Caudate nucleus (tissue), 63 donors: ENCODE measurements at places on chromosomes 5 and 9.

DNA sequence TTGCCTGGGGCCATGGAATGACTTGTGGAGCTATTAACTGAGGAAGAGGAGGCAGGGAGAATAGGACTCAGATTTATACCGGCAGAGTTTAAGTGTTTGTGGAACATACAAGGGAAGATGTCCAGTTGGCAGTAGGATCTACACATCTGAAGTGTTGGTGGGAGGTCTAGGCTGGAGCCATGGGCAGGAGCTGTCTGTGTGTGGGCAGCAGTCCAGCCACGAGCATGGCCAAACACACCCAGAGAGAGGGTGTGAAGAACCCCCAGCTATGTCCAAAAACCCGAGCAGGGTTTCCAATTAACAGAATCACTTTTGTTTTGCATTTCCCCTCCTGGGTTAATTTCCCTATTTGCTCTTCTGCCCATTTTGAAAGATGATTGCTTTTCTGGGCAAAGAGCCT lies 393.7 kb downstream of the CDK5RAP2 start:
- no peak for DNase-seq

- DNase-seq, result no peak
Measured at GRCh38 chr9:70574151-70574837, 159.8 kb upstream of the KLF9 start.

DNA sequence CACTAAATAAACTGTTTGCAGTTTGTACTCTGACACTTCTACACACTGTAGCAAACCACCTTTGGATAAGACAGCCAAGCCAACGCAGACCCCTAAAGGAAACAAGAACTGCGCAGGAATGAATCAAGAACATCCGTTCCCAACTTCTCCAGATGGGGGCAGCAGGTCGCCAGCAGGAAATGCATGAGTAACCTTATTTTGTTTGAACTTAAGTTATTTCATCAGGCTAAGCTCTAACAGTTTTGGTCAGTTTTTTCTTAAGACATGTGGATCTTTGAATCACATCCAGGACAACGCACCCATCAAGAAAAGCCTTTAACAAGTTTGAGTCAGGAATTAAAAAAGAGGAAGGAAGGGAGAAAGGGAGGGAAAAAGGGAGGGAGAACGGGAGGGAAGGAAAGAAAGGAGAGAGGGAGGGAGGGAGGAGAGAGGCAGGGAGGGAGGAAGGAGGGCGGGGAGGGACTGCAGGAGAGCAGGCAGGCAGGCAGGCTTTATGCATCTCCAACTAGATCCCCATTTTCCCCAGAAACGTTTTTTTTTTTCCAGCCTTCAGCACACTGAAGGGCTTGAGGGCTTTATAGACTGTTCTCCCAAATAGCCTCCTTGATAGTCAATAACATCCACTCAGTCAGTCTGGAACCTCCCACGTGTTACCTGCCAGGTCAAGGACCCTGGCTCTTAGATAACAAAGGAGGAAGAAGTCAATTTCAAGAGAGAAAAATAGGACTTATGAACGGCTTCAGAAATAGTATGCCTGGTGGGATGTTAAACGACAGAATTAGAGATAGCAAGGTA lies 22.2 kb downstream of the BHMT start:
- no peak for DNase-seq

DNA sequence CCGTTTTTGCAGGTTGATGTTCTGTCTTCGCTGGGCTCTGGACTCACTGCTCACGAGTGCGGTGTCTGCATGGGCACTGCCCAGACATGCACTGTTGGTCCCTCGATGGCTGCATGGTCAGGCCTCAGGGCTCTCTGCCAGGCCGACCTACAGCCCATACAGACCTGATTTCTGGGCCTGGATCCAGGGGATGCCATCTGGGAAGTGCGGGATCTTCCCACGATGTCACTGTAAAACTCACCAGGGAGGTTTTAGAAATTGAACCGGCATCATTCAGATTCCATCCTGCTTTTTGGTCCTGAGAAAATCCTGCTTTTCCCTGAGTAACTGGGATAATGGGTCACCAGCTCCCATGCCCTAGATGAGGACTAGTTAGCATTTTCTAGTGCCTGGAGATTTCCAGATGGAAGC lies 9.1 kb downstream of the S1PR3 start:
- peak; percentile 26 for DNase-seq

DNA sequence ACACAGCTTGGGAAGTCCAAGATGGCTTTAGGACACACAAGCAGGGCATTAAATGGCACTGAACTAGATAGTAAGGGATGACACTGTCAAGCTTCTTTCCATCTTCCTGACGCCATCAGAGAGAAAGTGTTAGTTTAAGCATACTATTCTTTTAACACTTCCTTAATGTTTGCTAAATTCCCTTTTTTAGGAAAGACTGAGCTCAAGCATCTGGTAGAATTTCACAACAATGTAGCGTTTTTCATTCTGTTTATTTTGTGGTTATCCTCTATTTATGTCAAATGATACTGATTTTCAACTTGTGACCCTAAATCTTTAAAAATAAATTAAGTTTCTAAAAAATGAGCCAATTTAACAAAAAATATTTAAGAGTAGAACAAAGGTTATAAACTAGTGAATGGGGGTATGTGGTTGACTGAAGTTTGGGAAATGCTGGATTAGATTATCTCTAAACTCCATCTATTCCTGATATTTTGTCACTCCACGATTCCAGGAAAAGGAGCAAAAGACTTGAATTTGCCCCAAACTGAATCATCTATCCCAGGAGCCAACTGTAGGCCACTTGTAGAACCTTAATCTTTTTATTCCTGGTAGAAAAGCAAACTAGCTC lies 147.4 kb upstream of the KLF9 start:
- DNase-seq, result no peak

DNA sequence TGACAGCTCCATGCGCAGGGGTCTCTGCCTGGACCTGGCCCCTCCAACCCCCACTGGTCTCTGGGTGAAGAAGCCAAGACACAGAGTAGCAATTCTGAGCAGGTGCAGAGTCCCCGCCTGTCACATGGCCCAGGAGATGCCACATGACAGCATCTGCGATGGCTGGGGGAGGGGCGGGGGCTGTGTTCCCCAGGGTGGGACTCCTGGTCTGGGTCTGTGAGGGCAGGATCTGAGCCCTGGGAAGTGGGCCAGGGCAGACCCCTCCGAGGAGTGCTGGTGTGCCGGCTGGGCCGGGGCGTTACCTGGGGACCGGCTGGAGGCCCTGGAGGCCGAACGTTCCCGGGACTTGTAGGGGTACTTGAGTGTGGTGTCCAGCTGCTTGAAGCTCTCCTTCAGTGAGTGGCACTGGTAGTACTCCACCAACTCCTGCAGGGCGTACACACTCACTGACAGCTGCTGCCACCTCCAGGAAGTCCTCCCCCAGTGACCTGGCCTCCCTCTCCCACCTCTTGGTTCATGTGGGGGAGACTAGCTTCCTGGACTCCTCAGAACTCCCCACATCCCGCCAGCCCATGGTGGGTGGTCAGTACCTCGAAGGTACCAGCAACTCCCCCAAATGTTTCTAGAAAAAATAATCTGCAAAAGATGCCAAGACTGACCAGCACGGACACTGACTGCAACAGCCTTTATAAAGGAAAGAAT lies 32.1 kb upstream of the SARDH start:
- no peak for DNase-seq

- peak; percentile 40 for DNase-seq
Measured at GRCh38 chr9:114174876-114175771, 19.8 kb downstream of the COL27A1 start.

- DNase-seq, result no peak
Measured at GRCh38 chr5:143390941-143391340, 12.5 kb downstream of the NR3C1 start.

DNA sequence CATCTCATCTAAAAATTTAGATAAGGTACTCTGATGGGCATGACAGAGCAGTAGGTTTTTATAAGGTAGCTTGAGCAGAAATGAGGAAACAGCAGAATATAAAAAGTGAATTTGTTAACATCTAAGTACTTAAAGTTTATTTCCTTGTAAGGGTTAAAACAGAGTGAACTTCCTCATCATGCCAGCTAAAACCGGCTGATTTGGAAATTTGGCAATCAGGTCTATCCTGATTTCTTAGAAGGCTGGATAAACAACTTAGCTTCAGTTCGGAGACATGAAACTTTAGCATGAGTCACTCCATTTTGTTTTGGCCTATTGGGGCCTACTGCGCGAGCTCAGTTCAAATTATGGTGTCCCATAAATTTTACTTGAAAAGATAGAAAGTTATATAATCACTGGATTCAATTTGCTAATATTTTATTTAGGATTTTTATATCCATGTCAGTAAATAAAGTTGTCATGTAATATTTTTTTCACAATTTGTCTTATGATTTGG lies 241.6 kb upstream of the RORB start:
- no peak for DNase-seq

GRCh38 chr9:15211160-15211814 lies 95.7 kb downstream of the TTC39B start:
- peak; percentile 4 for DNase-seq

GRCh38 chr9:126527109-126527825 lies 86.5 kb upstream of the LMX1B start:
- DNase-seq, result no peak

- DNase-seq, result no peak
Measured at GRCh38 chr9:84834426-84834825, 164.9 kb downstream of the NTRK2 start.

GRCh38 chr5:163915481-163915961 lies 410.1 kb downstream of the MAT2B start:
- DNase-seq, result no peak

DNA sequence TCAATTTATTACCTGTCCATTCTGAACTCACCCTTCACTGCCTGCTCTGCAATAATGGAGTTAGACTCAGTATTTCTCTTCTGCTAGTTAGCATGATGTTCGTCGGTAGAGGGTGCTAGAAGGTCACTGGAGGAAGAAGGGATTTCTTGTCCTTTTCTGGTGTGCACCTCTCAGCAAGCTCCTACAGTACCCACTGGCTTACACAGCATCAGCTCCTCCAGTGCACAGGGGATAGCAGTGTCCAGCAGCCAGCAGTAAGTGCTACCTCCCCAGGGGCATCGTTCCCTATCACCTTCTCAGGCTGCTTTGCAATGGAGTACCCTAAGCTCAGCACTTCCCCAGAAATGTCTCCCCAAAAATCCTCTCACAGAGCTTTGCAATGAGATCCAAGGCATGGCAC lies 45.9 kb upstream of the APC start:
- no peak for DNase-seq

DNA sequence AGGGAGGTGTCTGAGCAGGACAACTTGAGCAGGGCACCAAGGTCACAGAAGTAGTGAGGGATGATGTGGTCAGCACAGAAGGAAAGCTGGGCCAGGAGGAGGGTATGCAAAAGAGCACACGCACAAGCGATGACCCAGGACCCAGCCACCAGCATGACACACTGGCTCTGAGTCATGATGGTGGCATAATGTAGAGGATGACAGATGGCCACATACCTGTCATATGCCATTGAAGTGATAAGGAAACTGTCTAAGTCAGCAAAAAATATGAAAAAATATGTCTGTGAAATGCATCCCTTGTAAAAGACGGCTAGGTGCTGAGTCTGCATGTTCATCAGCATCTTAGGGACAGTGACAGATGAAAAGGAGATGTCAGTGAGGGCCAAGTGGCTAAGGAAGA lies 380 bp downstream of the OR1J1 start:
- DNase-seq, result no peak

GRCh38 chr5:96566833-96567587 lies 95.2 kb upstream of the CAST start:
- no peak for DNase-seq

- DNase-seq, result no peak
Measured at GRCh38 chr5:59799668-59800346, 93.7 kb downstream of the PDE4D start.

DNA sequence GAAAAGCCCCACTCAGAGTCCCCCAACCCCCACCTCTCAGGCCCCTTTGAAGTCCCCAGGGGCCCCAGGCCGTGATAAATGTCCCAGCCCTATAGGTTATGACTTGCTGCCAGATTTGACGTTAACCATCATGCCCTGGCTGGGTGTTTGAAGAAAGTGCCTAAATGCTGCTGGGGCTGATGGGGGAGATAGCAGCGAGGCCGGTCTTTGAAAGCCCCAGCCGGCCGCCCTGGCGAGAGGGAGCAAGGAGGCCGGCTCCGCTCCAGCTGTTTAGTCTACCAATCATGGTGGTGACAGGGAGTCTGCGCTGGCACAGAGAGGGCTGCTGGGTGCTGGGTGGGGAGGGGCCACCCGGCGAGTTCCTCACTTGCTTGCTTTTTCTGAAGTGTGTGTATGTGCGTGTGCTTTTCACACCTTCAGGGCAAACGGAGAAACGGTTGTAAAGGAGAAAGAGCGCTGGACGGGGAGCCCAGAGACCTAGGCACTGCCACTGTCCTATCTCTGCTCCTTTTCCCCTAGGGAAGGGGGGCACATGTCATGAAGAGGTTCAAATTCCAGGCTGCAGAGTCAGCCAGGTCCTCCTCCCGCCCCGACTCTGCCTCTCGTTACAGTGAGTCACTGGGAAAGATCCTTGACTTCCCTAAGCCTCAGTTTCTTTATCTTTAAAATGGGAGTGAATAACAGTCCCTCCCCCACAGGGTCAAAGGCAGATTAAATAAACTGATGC lies 126.1 kb upstream of the HAND1 start:
- no peak for DNase-seq

GRCh38 chr5:163809473-163809872 lies 304.1 kb downstream of the MAT2B start:
- no peak for DNase-seq

GRCh38 chr9:89770531-89771174 lies 165.8 kb downstream of the GADD45G start:
- DNase-seq, result no peak

- DNase-seq, result no peak
Measured at GRCh38 chr5:133455676-133456075, 156.7 kb downstream of the FSTL4 start.

DNA sequence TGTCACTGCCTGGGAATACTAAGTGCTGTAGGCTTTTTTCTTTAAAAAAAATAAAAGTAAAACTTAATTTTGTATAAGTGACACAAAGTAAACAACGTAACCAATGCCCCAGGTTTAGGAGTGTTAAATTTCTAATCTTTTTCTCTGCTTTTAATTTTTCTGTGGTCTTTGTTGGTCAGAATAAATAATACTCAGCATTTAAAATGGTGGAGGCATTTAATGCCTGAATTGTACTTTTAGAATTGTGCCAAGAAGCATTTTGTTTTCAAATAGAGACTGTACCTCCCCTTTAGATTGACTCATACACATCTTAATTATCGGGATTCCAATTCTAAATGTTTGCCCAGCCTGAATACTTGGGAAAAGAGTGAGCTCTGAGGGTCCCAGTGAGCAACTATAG lies 1.6 kb downstream of the DMXL1 start:
- DNase-seq, result no peak

- no peak for DNase-seq
Measured at GRCh38 chr9:124929464-124929863, 11.4 kb downstream of the GOLGA1 start.

- DNase-seq, result no peak
Measured at GRCh38 chr5:125501396-125501795, 755.0 kb upstream of the ZNF608 start.

GRCh38 chr5:78607864-78608263 lies 40.7 kb downstream of the LHFPL2 start:
- no peak for DNase-seq

DNA sequence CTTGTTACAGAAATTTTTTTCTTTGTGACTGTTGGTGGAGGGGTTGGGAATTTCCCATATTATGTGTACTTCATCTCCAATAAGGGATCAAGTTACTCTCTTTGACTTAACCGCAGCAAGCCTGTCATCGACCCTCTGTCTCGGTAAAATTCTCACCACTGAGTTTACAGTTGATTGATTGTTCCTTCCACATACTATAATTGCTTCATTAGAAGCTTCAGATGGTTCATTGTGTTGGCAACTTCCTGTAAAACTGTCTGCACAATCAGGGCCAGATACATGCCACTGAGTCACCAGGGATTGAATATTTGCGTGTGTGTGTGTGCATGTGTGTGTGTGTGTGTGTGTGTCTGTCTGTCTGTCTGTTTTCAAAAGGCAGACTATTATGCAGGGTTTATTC lies 176.6 kb downstream of the ZNF462 start:
- DNase-seq, result no peak
